Brain pericyte (primary cell): ENCODE measurements at places on chromosomes 7 and 10.
A peak's percentile ranks its signal among the peaks of the same experiment; 100 is the strongest.

GRCh38 chr10:78301891-78302738 lies 268.5 kb downstream of the RPS24 start:
- DNase-seq: no peak

DNA sequence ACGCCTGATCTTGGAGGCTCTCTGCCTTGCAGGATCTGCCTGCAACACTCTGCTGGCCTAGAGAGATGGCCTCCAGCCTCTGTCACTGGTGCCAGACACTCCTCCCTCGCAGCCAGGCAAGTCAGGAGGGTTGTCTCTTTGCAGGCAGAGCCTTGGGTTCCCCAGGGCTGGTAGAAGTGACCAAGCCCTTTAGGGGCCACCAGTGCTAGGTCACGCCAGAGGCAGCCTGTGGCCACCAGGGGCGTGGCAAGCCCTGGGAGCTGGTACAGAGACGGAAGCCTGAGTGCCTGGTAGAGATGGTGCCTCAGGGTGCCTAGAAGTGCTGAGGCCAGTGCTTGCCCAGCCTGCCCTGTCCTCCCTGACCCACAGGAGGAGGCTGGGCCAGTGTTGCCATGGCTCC lies 9.1 kb downstream of the ADCYAP1R1 start:
- no peak for DNase-seq

DNA sequence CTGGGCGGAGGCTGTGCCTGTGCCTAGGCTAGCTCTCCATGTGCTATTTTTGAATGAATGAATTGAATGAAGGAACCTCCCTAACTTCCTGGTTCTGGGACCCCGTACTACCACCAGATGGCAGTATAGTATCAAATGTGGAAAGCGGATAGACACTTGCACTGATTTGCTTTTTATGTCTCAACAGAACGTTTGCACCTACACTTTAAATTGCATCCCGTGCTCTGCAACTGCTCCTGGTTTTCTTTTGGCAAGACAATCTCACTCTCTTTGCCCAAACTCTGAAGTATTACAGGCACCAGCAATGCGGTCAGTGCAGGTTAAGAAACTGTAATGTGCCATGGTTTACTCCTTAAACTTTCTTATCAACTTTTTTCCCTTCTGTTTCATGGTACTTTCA lies 6.5 kb downstream of the FZD8 start:
- DNase-seq: no peak

DNA sequence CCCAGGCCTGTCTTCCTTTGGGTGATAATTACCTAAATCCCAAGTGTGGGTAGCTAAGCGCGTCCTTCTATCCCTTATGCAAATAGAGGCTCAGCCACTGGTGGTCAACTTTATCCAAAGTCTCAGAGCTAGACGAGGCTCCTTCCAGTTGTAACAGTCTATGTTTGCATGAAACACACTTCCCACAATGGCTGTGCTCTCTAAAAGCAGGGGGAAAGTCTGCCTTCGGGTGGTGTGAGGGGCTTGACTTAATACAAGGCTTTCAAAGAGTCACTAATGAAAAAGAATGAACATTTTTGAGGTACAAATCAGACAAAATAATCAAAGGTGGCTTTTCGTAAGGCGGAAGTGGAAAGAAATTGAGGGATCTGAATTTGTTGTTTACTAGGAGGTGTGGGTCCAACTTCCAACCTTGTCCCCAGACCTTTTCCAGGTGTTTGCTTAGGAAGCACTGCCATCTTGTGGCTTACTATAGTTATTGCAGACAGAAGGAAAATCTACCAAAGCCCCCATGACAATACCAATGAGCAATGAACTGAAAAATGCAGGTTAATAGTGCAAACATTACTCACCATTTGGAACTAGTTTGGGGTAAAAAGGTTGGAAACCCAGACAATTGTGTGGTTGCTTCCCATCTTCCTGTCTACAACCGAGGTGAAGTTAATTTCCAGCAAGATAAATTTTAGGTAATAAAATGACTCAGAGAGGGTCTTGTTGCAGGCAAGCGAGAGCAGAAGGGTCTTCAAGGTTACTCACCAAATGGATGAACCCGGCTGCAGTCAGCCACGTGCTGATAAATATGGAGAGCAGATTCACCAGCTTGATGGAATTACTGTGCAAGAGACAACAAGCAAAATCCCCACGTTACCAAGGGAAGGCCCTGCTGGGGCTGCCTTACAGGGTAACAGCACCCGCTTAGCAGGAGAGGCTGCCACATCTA lies 525.7 kb downstream of the KCNMA1 start:
- peak; percentile 24 for DNase-seq

DNA sequence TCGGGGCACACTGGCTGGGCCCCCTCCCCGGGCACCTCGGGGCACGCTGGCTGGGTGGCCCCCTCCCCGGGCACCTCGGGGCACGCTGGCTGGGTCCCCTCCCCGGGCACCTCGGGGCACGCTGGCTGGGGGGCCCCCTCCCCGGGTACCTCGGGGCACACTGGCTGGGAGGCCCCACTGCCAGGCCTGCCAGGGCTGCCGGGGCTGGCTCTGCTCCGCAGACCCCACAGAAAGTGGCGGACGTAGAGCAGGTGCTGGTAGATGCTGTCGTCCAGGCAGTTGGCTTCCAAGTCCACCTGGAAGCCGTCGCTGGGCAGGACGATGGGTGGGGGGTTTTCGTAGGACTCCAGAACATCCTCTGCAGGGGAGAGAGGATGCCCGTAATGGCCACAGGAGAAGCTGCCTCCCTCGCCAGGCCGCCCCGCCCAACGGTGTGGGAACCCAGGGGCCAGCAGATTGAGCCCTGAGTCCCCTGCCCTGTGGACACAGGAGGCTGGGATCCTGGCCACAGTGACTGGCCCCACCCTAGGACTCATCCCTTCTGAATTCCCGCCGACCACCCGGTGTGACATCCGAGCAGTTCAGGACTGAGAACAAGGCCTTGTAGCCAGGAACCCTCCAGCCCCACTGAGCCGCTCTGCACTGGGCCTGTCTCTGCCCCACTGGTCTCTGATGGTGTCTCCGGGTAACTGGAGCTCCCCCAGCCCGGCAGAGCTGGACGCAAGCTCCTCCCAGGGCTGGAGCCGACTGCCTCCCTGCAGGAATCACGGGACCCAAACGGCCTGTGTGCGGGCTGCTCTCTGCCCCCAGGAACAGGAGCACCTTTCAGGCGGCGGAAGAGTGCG lies 28.2 kb downstream of the AP5Z1 start:
- DNase-seq: no peak

DNA sequence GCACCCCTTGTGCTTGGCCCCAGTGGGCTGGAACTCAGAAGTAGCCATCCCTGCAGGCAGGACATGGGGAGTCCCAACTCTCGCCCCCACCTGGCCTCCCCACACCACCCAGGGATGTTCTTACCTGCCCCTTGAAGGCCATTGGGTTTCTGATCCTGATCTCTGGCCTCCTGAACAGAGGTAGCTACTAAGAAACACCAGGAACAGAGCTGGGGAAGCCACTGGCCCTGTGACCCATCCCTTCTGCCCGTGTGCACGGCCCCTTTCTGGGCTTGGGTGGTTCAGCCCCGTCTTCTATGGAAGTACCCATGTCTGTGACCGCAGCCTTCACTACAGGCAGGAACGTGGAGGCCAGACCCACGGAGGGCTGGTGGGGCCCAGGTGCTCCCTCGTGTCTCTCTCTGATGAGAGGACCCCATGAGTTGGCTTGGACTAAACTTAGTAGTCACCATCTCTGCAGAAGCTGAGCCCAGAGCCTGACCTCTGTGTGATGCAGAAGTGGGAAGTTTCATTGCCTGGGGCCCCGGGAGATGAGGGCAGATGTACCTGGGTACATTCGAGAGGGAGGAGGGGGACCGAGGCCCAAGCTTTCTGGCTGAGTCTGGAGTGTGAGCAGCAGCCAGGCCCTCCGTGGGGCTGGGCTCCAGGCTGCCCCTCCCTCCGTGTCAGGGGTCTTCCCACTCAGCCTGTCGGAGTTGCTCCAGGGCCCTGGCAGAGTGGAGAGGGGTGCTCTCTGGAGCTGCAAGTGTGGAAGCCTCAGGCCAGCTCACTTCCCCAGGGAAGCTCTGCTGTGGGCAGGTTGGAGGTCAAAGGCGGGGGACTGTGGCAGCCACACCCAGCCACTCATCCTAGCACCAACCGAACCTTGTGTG lies 81.0 kb downstream of the MKI67 start:
- DNase-seq: no peak

DNA sequence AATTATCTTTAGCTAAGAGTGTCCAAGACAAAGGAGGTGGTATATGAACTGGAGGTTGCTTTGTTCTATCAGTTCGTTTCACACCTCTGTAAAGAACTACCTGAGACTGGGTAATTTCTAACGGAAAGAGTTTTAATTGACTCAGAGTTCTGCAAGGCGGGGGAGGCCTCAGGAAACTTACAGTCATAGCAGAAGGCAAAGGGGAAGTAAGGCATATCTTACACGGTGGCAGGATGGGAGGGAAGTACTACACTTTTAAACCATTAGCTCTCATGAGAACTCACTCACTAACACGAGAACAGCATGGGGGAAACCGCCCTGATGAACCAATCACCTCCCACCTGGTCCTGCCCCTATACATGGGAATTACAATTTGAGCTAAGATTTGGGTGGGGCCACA lies 1202.3 kb upstream of the LRRTM3 start:
- DNase-seq: no peak

GRCh38 chr10:121661451-121661851 lies 63.2 kb upstream of the FGFR2 start:
- no peak for DNase-seq

GRCh38 chr7:106869954-106870353 lies 4.9 kb downstream of the PIK3CG start:
- no peak for DNase-seq

DNA sequence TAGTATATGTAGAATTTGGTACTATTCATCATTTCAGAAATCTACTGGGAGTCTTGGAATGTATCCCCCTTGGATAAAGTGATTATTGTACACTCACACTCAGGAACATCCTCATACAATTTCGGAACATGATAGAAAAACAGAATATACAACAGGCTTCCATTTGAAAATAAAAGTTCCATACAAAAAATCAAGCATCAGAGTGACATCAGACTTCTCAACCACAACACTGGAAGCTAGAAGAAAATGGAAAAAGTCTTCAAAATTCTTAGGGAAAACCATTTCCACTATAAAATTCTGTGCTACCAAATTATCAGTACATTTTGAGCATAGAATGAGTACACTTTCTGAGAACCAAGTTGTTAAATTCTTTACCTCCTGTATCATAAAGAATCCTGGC lies 8.8 kb downstream of the LYZL1 start:
- no peak for DNase-seq
